ENCODE measurements at places on chromosomes 6 and 20.

- DNase-seq, result no peak
These were observed at the start of gene HCRTR2 for GRCh38 chr6:55174211-55175026. Gene HCRTR2, plus strand, starts transcription at chr6:55174515. Its CDS starts 73 bp downstream, at chr6:55174588.

DNA sequence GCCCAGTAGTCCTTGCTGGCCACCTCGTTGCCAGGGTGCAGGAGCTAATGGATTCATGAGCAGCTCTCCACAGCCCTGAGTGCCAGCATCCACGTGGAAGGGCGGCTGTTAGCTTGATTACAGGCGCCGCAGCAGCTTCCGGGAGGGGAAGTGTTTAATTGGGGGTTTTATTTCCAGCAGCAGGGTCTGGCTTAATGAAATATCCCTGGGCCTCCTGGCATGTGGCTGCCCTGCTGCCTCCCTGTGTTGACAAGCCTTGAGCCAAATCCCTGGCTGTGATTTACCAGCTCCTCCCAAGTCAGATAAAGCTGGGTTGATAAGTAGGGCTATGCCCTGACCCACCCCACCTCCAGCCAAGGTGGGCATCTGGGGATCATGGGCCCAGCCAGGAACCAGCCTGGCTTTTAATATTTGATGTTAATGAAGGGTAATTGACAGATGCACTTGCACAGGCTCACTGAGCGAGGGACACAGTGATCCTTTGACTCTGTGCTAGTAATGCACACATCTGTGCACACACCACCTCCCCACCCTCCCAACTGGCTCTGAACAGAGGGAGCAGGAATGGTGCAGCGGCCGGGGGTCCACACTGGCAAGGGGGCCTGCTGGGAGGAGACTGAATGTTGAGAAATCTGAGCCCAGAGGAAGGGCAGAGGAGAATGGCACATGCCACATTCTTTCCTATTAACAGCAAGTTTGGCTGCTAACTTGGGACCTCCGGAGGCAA lies 13.6 kb downstream of the GLP1R start:
- DNase-seq, result no peak

DNA sequence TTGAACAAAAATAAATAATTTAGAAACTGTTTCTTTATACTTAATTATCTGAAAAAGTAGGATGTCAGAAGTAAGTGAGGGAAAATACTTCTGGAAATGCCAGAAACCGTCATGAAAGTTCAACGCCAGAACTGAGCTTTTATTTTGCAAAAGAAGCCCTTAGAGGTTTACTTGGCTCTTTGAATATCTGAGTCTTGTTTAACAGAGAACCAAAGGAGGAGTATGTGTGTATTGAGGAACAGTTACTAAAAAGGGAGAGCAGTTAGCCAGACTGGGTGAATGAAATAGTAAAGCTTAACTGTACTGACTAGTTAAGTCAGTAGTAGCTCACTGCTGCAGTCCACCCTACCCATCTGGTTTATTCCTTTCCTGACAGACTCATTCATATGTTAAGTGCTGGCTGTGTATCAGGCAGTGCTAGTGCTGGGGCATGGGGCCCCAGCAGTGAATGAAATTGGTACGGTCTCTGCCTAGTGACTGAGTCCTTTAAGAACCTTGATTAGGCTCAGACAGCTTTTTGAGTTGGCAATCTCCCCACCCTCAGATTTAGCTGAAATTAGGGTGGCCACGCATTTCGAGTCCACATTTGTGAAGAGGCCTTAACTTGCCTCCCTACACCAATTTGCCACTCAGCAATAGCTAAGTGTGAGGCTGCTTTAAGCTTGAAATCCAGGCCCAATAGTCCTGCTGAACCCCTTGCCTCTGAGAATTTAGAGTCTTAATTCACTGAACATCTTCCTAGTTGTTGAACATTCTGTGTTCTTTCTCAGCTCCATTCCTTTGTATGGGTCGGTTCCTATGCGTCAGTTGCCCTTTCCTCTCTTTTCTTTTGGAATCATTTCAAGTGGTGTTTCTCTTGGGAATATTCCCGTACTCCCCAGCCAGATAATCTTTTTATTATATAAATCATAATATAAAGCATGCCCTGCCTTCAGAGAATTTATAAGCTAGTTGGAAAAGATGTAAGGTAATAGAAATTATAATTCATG lies 20.2 kb downstream of the MAP3K4 start:
- no peak for DNase-seq

DNA sequence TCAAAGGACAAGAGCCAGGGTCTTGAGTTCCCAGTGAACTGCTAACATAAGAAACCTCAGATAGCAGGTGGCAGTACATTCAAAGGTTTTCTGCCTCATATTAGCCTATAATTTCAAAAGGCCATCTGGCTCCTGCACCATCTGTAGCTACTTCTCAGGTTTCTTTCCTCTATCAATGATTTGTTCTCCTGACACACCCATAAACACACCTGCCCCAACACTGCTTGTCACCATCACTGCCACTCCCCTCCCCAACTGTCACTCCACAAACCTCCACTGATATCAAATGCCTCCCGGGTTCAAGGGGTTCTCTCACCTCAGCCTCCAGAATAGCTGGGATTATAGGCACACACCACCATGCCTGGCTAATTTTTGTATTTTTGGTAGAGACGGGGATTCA lies 152.7 kb upstream of the SLC22A16 start:
- DNase-seq, result no peak

DNA sequence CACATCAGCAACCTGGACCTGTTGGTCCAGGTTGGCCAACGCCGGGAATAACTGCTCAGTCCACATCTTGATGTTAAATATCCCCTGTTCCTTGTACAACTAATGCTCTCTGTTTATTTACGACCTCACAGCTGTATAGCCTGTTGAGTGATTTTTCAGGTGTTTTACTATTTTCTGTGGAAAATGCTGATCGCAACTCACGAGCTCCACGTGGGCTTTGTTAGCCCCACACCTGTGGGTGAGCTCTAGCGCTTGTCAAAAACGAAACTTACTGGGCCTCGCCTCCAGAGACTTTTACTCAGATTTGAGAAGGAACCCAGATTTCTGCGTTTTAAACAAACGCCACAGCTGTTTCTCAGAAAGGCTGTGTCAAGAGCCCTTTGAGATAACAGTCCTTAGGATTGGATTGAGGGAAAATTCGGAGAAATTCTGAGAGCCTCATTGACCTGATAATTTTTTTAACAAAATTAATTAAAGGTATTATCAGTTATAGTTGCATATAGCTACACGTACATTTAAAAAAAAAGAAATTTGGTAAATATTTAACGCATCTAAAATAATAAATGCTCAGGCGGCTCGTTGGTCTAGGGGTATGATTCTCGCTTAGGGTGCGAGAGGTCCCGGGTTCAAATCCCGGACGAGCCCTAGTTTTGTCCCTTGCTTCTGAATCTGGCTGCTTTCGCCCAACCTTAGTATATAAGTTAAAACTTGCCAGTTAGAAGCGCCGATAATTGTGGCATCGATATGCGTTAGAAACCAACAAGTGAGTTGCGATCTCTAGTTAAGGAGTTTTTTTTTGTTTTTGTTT lies 16.7 kb downstream of the HMGN4 start:
- DNase-seq, result no peak

DNA sequence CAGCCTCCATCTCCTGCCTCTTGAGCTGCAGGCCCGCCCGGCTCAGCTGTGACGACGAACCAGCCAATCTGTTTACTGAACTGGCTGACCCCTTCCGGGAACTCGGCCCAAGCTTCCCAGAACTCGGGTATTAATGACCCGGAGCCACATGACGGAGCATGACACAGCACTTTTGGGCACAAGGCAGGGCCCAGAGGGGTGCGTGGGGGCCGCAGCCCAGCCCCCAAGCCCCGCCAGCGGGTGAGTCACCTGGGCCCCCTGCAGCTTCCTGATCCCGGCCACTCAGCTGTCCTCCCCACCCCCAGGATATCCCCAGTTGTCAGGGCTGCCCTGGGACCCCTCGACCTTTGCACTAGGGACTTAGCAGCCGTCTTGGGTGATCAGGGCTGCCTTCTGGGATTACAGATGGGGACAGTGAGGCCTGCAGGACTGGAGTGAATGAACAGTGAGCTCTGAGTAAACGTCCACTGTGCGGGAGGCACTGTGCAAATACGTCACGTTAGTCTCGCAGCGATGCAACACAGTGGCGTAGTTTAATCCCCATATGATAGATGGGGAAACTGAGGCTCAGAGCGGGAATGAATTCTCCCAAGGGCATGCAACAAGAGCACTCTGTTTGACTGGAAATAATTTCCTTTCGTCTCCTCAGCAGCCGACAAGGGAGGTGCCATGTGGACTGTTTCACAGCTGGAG lies 102.1 kb downstream of the CEBPB start:
- peak; percentile 89 for DNase-seq

DNA sequence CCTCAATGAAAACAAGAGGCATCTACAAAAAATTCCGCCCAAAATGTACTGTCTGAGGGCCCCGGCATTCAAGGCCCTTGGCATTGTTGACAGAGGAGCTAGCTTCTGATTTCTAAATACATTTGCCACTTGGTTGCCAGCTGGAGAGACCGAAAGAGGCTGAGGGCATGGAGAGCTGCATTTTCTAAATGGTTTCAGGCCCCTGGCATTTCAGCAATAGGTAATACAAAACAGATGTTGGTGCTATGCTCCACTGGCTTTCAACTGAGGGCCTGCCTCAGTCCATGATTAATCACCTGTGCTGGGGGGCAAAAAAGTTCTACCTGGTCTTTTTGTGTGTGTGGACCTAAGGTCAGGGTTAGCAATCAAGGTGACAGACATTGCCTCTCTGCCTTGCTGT lies 79.5 kb upstream of the ISM1 start:
- no peak for DNase-seq

- no peak for DNase-seq
These were observed 337.9 kb downstream of the TAF4 start for GRCh38 chr20:61727761-61728160.

GRCh38 chr6:97443408-97444080 lies 160.5 kb upstream of the MMS22L start:
- no peak for DNase-seq

GRCh38 chr6:170375661-170376060 lies 69.1 kb downstream of the FAM120B start:
- no peak for DNase-seq
